LHCN-M2 (cell line): ENCODE measurements at places on chromosomes 5 and 9. TPM values are rescaled to one million over a fixed set of nuclear protein-coding genes. Genes with fewer than 3 reads are reported as not detected.

The CDX1 gene
- total RNA-seq = not detected in 2 replicates

- DNase-seq = peak; percentile 69
Observed at GRCh38 chr9:21252721-21253547, 13.1 kb upstream of the IFNA14 start.

GRCh38 chr5:44845777-44846176 lies 37.0 kb downstream of the MRPS30 start:
- DNase-seq = no peak

GRCh38 chr9:127241354-127241753 lies 23.2 kb upstream of the GARNL3 start:
- DNase-seq = no peak

DNA sequence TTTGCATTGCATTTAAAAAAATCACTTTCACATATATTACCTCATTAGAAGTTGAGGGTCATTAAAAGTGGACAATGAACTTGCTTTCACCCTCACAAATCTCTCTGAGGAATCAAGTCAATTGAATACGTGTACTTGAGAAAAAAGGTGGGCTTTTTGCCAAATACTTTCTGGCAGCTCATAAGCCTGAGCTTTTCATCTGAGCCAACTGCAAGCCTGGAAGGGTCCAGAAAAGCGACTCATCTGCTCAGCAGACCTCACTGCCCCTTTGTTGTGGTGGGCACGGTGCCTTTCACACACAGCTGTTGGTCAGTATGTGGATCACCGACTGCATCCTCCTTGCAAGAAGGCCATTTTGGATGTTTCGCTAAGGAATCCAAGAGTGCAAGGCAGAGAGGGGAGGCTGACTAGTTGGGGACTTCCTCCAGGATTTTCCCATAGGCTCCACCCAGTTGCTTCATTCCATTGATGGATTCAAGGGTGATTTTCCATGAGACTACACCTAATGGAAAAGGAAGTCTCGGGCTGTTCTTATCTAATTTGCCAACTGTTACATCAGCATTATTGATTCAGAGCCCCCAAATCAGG lies 564.7 kb downstream of the PDE4D start:
- peak; percentile 85 for DNase-seq

GRCh38 chr5:54785729-54786591 lies 199.4 kb downstream of the ESM1 start:
- DNase-seq = no peak

DNA sequence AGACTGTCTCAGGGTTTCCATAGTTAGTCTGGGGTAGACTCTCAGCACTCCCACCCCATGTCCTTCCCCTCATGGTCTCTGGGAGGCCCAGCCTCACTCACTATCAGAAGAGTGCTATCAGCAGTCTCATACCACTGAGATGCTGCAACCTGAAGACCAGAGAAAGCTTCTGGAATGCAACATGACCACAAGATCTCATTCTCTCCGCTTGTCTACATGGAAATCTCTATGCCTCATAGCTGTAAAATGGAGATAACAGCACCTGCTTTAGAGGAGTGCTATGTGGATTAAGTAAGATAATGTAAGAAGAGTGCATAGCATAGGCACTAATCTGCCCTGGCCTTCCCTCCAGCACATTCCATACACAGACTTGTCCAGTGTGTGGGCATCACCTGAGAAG lies 47.0 kb upstream of the ZNF169 start:
- DNase-seq = peak; percentile 14

GRCh38 chr5:16456103-16456832 lies 9.3 kb downstream of the ZNF622 start:
- peak; percentile 86 for DNase-seq

The SLC6A7 gene
- total RNA-seq = not detected in 2 replicates

The SECISBP2 gene
- total RNA-seq = 16.5 and 23.6 TPM in 2 replicates

GRCh38 chr5:160285316-160285715 lies 27.0 kb downstream of the CCNJL start:
- DNase-seq = no peak

DNA sequence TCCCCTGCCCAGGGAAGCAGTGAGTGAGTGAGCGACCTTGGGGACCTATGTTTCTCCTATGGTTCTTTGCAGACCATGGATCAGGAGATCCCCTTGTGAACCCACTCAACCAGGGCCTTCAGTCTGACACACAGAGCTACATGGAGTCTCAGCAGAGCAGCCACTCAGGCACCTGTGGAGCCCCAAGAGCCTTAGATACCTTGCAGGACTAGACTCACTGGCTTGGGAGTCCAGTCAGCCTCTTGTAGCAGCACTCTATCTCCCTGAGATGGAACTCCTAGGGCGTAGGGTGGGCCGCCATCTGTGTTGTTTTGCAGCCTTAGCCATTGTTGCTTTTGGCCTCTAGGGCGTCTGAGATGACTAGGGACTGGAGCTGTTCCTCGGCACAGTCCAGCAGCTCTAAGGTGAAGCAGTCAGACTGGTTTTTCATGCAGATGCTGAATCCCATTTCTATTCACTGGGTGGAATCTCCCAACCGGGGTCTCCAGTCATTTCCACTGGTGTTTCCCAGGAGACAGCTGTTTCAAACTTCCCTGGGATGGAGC lies 284.6 kb upstream of the RPS23 start:
- no peak for DNase-seq

DNA sequence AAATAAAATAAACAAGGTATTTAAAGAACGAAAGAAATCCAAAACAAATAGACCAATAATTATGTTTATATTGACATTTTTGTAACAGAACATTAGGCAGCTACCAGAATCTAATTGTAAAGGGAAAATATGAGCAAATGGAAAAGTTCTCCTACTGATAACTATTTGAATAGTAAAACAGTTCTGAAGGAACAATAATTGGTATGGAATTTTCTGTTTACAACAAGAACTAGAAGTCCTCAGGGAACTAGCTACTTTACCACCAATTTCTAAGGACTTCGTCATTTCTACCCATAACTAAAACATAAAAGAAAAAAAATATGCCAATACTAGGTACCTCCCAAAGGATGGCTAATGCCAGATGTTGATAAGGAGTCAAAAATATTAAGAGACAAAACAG lies 58.5 kb downstream of the AP3B1 start:
- no peak for DNase-seq

GRCh38 chr9:123742009-123742767 lies 187.7 kb downstream of the DENND1A start:
- peak; percentile 52 for DNase-seq

The GPR150 gene
- 1.3 and 1.6 TPM in 2 replicates for total RNA-seq

GRCh38 chr5:54924487-54924886 lies 60.9 kb downstream of the ESM1 start:
- DNase-seq = no peak

DNA sequence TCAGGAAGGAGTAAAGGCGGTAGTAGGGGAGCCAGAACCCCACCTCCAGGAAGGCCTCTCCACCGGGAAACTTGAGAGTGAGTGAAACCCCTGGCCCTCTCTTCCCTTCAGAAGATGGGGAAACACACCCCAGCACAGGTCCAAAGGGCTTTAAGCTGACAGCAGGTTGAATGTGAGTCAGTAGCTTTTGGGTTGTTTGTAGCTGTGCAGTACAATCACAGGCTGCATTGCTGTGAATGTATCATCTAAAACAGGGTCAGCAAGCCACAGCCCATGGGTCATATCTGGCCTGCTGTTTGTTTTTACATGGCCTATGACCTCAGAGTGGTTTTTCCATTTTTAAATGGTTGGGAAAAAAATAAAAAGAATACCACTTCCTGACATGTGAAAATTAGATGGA lies 10.0 kb downstream of the OTULINL start:
- DNase-seq = peak; percentile 56

The GLDC gene
- 2.1 and 2.8 TPM in 2 replicates for total RNA-seq

The CMYA5 gene
- 0.06 TPM in 2 replicates for total RNA-seq

The CEP120 gene
- 19.8 and 24.6 TPM in 2 replicates for total RNA-seq

DNA sequence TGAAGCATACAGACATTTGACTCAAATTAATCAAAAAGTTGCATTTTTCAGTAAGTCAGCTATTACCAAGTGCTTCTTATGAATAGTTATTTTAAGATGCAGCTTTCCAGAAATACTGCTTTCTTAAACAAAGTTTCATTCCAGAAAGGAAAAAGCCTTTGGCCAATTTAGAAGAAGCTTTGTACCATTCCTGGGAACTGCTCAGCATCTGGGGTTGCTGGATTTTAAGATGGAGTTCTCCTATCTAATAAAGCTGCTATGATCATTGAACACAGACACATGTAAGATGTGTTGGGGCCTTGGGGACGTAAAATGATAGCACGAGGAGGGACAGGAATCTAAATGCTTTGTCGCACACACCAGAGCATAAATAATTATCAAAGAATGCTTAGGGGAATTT lies 130.8 kb downstream of the SEMA5A start:
- no peak for DNase-seq

GRCh38 chr5:72427488-72428437 lies 79.4 kb downstream of the ZNF366 start:
- DNase-seq = peak; percentile 99

The MZB1 gene
- total RNA-seq = not detected in 2 replicates

DNA sequence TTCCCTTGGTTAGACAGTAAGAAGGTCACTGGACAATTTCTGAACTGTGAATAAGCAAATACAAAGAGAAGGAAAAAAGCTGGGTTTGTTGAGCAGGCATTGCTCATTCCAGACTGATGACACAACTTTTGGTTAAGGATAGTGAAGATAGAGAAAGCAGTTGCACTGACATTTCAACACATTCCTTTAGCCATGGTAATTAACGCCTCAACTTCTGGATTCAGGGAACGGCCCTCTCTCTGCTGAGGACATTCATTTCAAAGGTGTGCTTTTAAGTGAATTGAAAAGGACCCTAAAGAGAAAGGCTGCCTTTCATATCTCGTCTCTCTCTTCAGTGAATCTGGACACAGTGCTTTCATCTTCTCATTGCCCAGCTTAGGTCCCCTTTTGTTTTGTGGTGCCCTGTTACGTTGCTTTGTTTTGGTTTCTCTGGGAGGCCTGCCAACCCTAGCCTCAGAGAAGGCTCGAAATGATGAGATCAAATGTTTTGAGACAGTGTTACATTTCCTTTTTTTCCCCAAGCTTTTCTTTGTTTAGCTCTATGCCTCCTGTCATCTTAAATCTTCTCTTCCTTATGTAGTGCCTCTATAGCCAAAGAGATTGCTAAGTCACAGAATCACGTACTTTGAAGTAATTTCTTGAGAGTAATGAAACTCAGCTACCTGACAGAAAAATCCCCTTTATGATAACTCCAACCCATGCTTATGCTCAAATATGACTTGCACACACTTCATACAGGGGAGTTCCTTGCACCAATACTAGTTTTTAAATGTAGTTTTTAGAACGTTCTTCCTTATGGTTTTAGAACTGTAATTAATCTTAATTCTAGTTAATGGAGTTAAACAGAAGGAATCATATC lies 94.4 kb upstream of the IFNE start:
- peak; percentile 93 for DNase-seq

GRCh38 chr5:76166886-76167576 lies 83.8 kb downstream of the SV2C start:
- no peak for DNase-seq

GRCh38 chr5:65811004-65811403 lies 89.0 kb downstream of the NLN start:
- DNase-seq = peak; percentile 50

The CDKN2B-AS1 gene
- total RNA-seq = 2.9 and 6.2 TPM in 2 replicates

GRCh38 chr9:2228641-2229040 lies 213.5 kb downstream of the SMARCA2 start:
- DNase-seq = no peak

DNA sequence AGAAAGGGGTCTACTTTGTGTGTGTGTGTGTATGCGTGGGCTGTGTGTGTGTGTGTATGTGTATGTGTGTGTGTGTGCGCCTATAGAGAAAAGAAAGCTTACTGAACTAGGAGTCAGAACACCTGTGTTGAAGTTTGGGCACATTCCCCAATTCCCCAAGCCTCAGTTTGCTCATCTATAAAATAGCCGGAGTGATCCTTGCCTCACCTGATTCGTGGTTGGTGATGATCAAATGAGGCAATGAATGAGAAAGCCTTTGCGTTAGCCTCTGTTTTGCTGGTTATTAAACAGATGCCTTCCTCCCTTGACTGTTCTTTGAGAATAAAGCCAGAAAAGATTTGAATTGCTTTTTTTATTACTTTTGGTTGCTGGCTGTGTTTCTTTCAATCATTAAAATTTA lies 20.6 kb downstream of the ABLIM3 start:
- no peak for DNase-seq

DNA sequence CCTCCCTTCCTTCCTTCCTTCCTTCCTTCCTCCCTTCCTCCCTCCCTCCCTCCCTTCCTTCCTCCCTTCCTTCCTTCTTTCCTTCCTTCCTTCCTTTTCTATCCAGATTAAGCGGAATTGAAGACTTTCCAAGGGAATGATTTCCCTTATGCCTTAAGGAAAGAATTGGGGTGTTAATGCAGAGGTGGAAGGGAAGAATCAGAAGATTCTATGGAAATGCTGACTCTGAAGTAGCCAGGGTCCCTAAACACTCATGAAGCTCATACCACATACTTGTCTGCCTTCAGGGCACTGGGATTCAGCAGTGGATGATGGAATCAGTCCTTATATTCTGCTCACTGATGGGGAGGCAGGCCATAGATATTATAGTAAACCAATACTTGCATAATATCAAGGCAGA lies 48.2 kb downstream of the TNC start:
- no peak for DNase-seq

- no peak for DNase-seq
Observed at GRCh38 chr9:10274988-10275387, 337.8 kb downstream of the PTPRD start.

- DNase-seq = peak; percentile 20
Observed at GRCh38 chr5:6510132-6510531, 61.5 kb downstream of the UBE2QL1 start.

GRCh38 chr9:94097788-94098414 lies 13.6 kb downstream of the PTPDC1 start:
- DNase-seq = peak; percentile 79

- DNase-seq = no peak
Observed at GRCh38 chr5:178215280-178216002, 11.1 kb downstream of the HNRNPAB start.

DNA sequence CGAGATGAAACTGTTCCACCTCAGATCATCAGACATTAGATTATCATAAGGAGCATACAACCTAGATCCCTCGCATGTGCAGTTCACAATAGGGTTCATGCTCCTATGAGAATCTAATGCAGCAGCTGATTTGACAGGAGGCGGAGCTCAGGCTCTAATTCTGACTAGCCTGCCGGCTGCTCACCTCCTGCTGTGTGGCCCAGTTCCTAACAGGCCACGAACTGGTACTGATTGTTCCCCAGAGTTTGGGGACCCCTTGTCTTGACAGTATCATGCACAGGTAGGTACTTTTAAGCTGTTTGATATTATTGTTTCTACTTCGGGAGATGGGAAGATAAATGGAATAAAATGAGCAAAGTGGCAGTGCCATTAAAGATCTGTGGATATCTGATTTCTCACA lies 66.9 kb downstream of the ZCCHC7 start:
- peak; percentile 41 for DNase-seq
